Activated T-cell treated with anti-CD3 and anti-CD28 coated beads, Interleukin-2, amount 50 U/mL, for 72 hours (primary cell): ENCODE measurements at places on chromosomes 6 and 20.
A peak's percentile ranks its signal among the peaks of the same experiment; 100 is the strongest.

GRCh38 chr20:49699200-49699992, 14.3 kb downstream of the B4GALT5 start:
- peak; percentile 32 for DNase-seq

GRCh38 chr6:34318499-34319470, 70.0 kb upstream of the SMIM29 start:
- no peak for DNase-seq

DNA sequence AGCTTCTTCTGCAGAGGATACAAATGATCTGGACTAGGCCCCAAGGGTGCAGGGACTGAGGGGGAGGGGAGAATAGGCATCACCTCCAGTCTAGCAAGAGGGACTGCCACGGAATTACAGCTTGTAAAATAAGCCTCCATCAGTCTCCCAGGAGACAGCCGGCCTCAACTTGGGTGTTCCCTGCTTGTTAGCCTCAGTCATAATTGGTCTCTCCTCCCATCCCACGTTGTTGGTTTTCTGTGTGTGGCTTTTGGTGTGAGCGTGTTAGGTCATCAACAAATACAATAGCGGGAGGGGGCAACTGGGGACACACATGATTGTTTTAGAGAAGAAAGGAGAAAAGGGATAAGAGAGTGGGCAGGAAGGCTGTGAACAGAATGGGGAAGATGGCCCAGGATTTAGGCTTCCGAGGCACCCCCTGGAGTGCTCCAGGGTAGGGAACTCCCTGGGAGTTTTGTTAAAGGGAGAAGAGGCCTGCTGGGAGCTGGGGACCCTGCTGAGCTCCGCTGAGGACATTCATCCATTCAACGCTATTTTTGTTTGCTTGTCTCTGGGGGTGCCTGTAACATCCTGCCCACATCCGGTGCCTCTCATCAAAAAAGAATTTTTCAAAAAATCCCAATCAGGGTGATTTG, 9.2 kb downstream of the FOXA2 start:
- DNase-seq: no peak

DNA sequence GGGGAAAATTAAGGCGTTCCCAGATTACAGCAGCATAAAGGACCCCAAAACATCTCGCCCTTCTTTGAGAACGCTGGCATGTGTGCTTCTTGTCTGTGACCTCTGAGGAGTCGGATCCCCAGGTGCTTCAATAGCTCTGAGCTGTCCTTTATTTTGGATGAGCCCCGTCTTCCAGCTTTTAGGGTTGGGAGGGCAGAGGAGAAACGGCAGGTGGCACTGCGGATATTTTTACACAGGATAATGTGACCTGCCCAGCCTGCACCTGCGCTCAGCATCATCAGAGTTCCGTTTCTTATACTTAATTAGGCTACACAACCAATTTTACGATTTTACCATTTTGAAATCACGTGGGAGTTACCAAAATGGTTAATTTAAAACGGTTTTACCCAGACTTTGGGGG, 147.7 kb upstream of the RPS6KA2 start:
- no peak for DNase-seq

DNA sequence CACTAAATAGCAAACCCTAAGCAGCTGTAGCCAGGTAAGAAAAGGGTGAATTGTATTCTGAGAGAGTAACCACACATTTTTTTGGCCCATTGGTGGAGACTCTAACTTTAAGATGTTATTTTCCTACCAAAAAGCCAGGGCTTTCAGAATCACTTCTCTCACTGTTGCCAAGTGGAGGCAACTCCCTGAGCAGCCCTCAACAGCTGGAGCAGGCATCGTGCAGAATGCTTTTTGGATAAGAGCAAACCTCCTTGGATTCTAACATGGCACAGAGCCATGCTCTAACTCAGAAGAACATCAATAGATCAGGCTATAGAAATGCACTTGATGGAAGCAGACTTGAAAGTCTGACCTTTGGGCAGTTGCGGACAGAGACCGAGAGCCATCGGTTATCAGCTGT, 722.2 kb upstream of the CHD6 start:
- DNase-seq: no peak

DNA sequence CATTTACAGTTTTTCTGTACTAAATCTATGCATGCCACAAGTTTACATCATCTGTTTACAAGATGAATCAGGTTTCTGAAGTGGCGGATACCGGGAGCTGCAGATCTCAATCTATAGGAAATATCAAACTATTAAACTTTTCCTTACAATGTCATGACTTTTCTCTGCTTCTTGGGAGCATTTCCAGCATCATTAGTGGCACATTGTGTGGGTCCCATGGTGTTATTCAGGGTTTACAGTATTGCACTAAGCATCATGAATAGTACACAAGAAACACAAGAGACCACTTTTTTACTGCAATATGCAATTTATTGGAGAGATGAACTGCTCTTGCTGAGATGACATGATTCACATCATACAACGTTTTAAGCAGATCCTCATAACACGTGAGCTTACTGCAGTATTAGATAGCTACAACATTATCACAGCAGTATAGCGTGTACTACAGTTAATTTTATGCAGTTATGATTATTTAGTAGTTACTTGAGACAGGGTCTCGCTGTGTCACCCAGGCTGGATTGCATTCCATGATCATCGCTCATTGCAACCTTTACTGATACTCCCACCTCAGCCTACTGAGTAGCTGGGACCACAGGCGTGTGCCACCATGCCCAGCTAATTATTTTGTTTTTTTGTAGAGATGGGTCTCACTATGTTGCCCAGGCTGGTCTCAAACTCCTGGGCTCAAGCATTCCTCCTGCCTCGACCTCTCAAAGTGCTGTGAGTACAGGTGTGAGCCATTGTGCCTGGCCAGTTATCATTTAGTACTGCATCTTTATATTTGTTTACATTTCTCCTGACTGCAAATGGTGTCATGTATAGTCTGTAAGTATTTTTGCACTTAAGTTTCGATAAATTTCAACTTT, 18.4 kb downstream of the BLTP3A start:
- no peak for DNase-seq

- DNase-seq: no peak
Observed at GRCh38 chr6:138383776-138384175, 6.1 kb downstream of the SMIM28 start.
